ENCODE measurements at places on chromosomes 5 and 9.

DNA sequence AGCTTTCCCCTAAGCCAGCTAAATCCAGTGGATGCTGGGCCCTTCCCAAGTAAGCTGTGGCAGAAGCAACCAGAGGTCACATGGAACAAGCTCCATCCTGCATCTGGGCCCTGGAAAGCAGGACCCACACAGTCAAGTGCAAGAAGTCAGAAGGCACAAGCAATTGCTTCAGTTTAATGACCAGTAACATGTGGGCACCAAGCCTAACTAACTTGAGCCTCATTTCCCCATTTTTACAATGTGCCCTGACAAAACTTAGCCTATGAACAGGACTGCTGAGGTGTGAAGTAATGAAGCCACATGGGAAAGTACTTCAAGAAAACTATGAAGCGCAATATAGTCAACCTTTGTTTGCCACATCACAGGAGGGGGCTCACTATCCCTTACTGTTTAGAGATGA is 90.5 kb downstream of the TLE1 start:
- no peaks in the 10 kb centered on the region for H3K36me3 ChIP-seq
- H3K4me1 ChIP-seq = peaks cover 2% of the 10 kb centered on the region
- H3K4me3 ChIP-seq = no peak overlapping the region
- no peak for DNase-seq
- H3K27me3 ChIP-seq = peaks cover 10% of the 10 kb centered on the region

DNA sequence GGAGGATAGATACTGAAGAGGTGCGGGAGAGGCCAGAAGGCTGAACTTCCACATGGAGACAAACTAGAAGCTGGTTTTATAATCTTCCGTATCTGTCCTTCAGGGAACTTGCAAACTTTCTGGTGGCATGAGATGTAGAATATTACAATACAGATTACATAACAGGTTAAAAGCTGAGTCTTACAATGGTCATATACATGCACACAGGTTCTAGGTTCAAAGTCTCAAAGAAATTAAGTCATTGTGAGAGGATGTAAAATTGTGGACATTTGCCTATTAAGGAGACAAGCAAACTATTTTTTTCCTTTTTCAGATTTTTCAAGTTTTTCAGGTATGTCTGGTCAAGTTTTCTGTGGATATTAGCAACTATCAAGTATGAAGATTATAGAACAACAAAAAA is 10.4 kb upstream of the ZSWIM6 start:
- no peaks in the 10 kb centered on the region for H3K36me3 ChIP-seq
- no peak overlapping the region for H3K27ac ChIP-seq
- peaks cover 8% of the 10 kb centered on the region for H3K27me3 ChIP-seq
- H3K4me1 ChIP-seq = peaks cover 10% of the 10 kb centered on the region

GRCh38 chr5:137072361-137073115 is 426.6 kb downstream of the SPOCK1 start:
- H3K27me3 ChIP-seq = no peaks in the 10 kb centered on the region
- H3K4me3 ChIP-seq = no peak overlapping the region
- no peak overlapping the region for H3K27ac ChIP-seq
- H3K4me1 ChIP-seq = no peaks in the 10 kb centered on the region

- no peaks in the 10 kb centered on the region for H3K36me3 ChIP-seq
- DNase-seq = no peak
- no peak overlapping the region for H3K4me3 ChIP-seq
- no peaks in the 10 kb centered on the region for H3K27me3 ChIP-seq
- H3K4me1 ChIP-seq = no peaks in the 10 kb centered on the region
- H3K27ac ChIP-seq = no peak overlapping the region
Measured at GRCh38 chr9:18543406-18544192, 69.6 kb downstream of the ADAMTSL1 start.

- H3K4me3 ChIP-seq = peak overlapping the region; percentile 86
- peaks cover 36% of the 10 kb centered on the region for H3K4me1 ChIP-seq
- DNase-seq = no peak
- peak overlapping the region; percentile 99 for H3K27ac ChIP-seq
Measured at GRCh38 chr9:83623679-83624076, 735 bp downstream of the IDNK start.

GRCh38 chr9:117487555-117488175 is 72.8 kb upstream of the ASTN2 start:
- H3K36me3 ChIP-seq = no peaks in the 10 kb centered on the region
- no peaks in the 10 kb centered on the region for H3K27me3 ChIP-seq
- H3K4me1 ChIP-seq = no peaks in the 10 kb centered on the region
- H3K4me3 ChIP-seq = no peak overlapping the region
- DNase-seq = peak; percentile 44

GRCh38 chr5:170113522-170113900 is 7.8 kb downstream of the FOXI1 start:
- no peaks in the 10 kb centered on the region for H3K4me1 ChIP-seq
- H3K36me3 ChIP-seq = no peaks in the 10 kb centered on the region
- no peak overlapping the region for H3K27ac ChIP-seq
- DNase-seq = no peak

DNA sequence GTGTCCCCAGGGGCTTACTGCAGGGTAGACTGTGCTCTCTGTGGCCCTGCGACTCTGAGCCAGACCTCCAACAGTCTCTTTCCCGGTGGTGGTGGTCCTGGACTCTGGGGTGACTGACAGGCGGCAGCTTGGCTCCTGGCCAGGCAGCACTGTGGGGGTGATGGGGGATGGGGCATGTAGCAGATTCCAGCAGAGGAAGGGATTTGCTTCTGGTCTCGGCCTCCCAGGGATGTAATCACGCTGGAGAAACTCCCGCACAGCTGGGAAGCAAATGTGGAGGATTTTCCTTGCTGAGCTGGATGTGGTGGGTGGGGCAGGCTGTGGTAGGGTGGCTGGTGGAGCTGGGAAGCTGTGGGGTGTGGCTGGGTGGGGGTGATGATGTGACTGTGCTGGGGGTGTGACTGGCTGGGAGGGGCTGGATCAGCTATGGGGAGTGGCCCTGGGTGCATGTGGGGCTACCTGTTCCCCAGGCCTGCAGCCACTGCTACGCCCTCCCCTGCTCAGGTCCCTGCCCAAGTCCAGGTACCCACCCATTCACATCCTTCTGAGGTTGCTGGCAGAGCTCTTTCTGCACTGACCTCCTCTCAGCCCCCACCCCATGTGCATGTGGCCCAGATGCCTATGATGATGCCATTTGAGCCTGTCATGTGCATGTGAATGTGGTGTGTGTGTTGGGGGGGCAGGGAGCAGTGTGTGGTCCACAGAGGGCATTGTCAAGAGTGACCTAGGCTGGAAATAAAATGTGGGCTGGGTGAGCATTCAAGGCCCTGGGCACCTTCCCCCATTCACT is 3.8 kb downstream of the NDST1 start:
- DNase-seq = no peak
- no peaks in the 10 kb centered on the region for H3K27me3 ChIP-seq
- H3K36me3 ChIP-seq = no peaks in the 10 kb centered on the region
- no peaks in the 10 kb centered on the region for H3K4me1 ChIP-seq

- H3K4me1 ChIP-seq = peaks cover 34% of the 10 kb centered on the region
- H3K4me3 ChIP-seq = peak overlapping the region; percentile 74
- peaks cover 39% of the 10 kb centered on the region for H3K27me3 ChIP-seq
- H3K36me3 ChIP-seq = no peaks in the 10 kb centered on the region
- H3K27ac ChIP-seq = peak overlapping the region; percentile 79
- DNase-seq = peak; percentile 30
Measured at GRCh38 chr5:181205761-181206649, 1.0 kb upstream of the TRIM7 start.

GRCh38 chr5:40441733-40442132 is 238.0 kb upstream of the PTGER4 start:
- H3K36me3 ChIP-seq = peaks cover 17% of the 10 kb centered on the region
- H3K4me3 ChIP-seq = peak overlapping the region; percentile 44
- H3K27me3 ChIP-seq = no peaks in the 10 kb centered on the region
